Endothelial cell of coronary artery (primary cell): ENCODE measurements at places on chromosomes 3 and 15. TPM values are rescaled to one million over a fixed set of nuclear protein-coding genes. Genes with fewer than 3 reads are reported as not detected.

The PRSS50 gene
- not detected in 2 replicates for total RNA-seq

The CASR gene
- not detected in 2 replicates for total RNA-seq

The EIF1B gene
- total RNA-seq = 15.2 TPM in 2 replicates

The ZBBX gene
- 0.09 TPM in 1 of 2 replicates, not detected in the other for total RNA-seq

The AMIGO3 gene
- not detected in 2 replicates for total RNA-seq
